ENCODE measurements at places on chromosomes 5 and 9.

- DNase-seq, result no peak
Observed at GRCh38 chr5:175878544-175879438, 7.4 kb downstream of the CPLX2 start.

GRCh38 chr9:116453785-116454184 is 233.3 kb upstream of the TRIM32 start:
- DNase-seq, result no peak

- no peak for DNase-seq
Observed at GRCh38 chr5:42516282-42517042, 93.2 kb downstream of the GHR start.

GRCh38 chr5:134965271-134965825 is 2.4 kb upstream of the CATSPER3 start:
- DNase-seq, result no peak

DNA sequence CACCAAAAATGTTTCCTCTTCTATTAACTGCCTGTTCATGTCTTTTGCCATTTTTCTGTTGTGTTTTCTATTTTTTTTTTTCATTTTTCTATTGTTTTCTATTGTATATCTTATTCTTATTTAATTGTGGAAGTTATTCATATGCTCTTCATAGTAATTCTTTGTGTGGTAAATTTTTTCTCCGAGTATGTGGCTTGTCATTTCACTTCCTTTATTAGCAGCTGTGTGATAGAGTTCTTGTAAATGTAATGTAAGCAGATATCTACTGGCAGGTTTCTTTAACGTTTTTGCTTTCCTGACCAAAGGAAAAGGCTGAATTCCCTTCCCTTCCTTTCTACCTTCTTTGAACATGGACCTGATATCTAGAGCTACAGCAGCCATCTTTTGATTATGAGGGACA is 5.8 kb upstream of the PLPP1 start:
- no peak for DNase-seq
